ENCODE measurements at places on chromosomes 1 and 21. TPM values are rescaled to one million over a fixed set of nuclear protein-coding genes. Genes with fewer than 3 reads are reported as not detected.

The RGS18 gene
- not detected for total RNA-seq

The HTR6 gene
- 0.13 TPM for total RNA-seq

The ZSCAN20 gene
- total RNA-seq: 5.5 TPM

The GFI1 gene
- not detected for total RNA-seq

GRCh38 chr1:100039591-100039990 lies 69.8 kb downstream of the SLC35A3 start:
- DNase-seq: no peak

The PRRX1 gene
- total RNA-seq: 0.25 TPM

The RCSD1 gene
- 21.4 TPM for total RNA-seq

- DNase-seq: no peak
These were observed 9.2 kb downstream of the PHLDA3 start for GRCh38 chr1:201459775-201460174.

DNA sequence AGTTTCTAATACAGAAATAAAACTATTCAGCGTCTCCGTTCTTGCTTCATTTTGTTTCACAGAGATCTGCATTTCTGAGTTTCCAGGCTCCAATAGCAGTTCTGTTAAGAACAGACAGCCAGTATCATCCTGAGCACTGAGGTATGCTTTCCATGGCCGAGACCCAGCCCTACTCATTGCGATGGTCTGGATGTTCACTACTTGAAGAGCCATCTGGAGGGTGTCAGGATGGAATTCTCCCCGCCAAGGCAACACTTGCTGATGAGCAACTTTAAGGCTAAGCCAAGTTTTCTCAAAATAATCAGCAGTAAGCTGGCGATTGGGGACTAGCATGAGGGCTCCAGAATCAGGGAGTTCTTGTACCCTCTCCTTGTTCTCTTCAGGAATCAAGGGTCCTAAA lies 7.7 kb upstream of the BCL2L15 start:
- DNase-seq: no peak

DNA sequence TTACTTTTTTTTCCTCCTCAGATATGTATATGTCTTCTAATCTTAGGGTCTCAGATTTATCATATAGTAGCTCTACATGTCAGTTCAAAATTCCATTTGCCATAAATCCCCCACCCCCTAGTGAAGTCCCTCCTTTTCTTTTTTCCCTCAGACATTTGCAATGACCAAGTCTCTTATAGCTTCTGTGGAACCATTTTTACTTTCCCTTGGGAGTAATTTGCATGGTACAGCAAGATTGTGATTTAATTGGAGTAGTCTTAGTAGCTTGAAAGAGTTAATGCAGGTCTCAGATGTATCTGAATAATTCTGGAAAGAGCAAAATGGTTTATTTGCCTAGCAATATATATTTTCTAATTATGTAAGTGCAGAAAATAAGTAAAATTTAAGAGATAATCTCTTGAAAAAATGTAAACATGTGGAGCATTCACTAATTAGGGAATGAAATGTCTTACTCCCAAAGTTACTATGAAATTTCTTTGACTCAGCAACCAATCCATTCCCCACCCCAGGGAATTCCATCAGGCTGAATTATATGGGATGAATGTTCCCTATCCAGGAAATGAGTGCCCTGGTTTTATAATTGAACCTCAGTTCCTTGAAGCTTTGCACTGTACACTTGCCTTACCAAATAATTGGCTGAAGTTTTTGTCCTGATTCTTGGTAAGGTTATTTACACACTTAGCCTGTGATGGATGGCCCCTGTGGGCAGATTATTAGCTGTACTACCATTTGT lies 267.0 kb downstream of the DNM3 start:
- DNase-seq: peak; percentile 23

DNA sequence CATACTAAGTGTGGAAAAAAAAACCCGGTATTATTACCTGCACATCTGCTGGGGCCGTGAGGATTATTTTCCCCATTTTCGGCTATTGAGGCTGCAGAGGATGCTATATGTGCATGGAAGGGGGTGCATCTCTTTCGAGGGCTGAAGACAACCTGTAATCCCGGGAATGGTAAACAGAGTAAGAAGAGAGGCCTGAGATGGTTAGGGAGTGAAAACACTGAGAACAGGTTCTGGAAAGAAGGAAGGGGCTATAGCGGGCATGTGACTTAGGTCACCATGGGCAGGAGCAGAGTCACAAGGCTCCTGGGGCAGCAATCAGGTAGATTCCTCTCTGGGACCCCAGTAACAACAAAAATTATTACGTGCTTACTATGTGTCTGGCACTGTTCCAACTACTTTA lies 299.1 kb downstream of the RRAGC start:
- no peak for DNase-seq

The COL9A2 gene
- total RNA-seq: 0.39 TPM

GRCh38 chr1:239274242-239274830 lies 112.0 kb upstream of the CHRM3 start:
- no peak for DNase-seq

The TSPEAR gene
- total RNA-seq: 0.13 TPM

GRCh38 chr1:116919802-116920201 lies 10.1 kb downstream of the PTGFRN start:
- DNase-seq: no peak

The S100A7 gene
- not detected for total RNA-seq

DNA sequence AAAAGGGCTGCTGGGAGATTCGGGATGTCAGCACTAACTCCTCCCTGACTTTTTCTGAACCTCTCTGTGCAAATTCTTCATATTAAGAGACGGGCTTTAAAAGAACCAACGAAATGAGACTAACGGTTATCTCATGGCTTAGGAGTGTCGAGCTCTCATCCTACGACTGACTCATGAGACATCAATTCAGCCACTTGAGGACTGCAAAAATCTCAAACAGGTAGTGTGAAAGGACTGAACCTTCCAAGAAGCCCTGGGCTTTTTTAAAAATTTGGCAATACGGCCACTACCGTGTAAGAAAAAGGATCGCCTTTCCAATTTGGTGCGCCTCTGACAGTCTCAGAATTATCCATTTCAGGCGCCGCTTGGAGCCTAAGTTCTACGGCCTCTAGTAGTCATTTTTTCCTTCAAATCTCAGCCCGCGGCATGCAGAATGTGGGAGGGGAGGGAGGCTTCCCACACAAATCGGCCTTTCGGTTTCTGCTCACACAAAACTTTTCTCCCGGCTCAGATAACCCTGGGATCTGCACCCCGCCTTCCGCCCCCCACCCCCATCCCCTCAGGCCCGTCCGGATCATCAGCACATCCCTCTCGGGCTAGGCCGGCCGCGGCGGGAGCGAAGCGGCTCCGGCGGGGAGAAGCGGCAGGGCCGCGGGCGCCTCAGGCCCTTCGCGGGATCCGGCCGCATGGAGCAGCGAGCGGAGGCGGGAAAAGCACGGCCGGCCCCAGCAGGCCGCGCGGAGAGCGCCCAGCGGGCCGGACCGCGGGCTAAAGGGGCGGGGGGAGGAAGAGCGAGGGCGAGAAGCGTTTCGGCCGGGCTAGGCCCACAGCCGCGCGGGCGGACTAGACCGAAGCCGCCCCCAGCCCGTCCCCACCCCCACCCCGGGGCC lies 618 bp downstream of the HNRNPR start:
- DNase-seq: no peak

The NCAM2 gene
- 0.38 TPM for total RNA-seq

The PAPPA2 gene
- under 0.01 TPM for total RNA-seq

DNA sequence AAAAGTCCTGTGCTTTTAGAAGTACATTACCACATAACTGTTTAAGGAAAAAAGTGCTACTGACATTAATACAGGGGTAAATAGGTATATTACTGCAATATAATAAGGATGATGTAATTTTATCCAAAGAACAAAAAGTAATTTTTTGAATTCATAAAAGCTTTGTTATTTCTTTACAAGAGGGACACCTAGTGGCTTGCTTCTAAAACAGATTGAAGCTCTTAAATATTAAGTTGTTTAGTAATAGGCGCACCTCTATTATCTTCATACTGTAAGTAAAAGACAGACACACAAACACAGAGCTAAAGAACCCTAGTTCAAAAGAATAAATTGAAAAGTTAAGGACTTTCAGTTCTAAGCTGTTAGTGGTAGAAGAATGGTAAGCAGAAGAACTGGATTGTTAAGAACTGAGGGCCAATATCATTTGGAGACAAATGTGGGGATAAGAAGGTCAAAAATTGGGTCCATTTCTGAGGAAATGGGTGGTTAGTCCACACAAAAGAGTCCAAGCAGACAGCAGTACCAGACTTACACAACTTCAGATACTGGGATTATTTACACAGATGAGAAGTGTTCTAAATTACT lies 15.4 kb downstream of the ZNHIT6 start:
- DNase-seq: peak; percentile 54

DNA sequence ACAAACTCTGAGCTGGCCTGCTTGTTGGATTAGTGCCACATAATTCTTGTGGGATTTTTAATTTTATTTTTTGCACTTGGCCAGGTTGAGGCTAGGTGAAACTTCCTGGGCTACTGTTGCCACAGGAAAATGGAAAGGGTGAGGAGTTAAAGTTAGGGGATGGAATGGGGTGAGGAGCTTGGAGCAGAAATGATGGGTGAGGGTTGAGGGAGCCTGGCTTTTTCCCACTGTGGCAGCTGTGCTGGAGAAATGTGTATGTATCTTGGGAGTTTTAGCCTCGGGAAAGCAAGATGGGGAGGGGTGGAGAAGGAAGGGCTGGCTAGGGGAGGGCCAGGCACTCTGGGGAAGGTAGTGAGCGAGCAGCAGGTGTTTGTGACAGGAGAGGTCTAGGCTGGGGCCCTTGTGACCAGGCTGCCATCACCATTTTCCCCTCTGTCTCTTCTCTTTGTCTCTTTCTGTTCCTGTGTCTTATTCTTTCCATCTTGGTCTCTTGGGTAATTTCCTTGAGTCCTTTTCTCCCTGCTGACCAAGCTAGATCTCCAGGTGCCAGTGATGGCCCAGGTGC lies 2.0 kb downstream of the ZNF687 start:
- DNase-seq: no peak

DNA sequence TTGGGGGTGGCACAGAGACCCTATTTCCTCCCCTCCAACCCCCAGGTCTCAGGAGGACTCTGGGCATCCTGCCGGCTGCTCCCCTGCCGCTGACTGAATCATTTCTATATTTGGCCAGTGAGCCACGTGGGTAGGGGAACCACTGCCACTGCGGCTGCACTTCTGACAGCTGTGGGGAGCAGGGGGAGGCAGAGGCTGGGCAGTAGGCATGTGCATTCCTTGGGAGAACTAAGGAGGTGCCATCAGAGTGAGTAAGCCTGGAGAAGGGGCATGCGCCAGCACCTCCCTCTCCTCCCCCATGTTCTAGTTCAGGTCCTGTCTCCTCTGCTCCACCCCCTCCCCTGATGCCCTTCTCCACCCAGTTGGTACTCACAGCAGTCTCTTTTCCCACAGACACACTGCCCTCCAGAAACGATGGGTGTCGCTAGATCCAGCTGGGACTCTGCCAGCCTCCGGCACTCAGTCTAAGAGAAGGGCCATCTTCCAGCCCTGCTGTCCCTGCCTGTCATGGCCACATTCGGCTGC lies 12.0 kb downstream of the PPFIA4 start:
- DNase-seq: no peak

DNA sequence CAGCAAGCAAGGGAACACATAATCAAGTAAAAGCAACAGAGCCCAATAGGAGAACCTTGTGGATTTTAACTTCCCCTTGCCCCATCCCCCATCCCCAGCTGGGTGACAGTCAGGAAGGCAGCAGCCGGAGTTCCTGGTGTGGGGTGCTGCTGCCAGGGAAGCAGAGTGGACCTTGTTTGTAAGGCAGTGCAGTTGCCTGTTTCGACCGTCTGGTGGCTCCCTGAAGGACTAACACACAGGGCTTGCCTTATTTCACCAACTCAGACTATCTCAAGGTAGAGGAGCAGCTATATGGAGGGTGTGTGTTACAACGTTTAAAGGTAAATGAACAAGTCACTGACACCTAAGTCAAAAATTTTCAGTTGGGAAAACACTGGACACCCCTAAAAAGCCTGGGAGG lies 6.6 kb downstream of the KRTAP10-8 start:
- peak; percentile 55 for DNase-seq

DNA sequence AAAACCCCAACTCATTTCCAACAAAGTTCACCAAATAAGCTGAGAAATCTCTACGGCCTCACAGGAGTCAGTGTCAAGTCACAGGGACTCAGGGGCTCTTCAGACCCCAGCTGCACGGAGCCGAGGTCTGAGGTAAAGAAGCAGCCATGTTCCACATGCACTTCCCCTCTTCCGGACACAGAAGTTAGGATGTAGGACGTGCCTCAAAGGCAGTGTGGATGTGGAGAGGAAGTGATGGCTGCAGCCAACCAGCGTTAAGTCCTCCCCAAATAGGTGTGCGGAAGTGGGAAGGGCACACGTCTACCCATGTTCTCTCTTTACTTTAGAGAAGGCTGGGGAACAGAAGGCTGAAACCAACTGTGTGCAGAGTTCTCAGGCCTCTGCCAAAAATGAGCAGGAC lies 14.6 kb upstream of the NCF2 start:
- no peak for DNase-seq

Measured in dermis microvascular lymphatic vessel endothelial cell (primary cell).